ENCODE measurements at places on chromosomes 6 and 20.

DNA sequence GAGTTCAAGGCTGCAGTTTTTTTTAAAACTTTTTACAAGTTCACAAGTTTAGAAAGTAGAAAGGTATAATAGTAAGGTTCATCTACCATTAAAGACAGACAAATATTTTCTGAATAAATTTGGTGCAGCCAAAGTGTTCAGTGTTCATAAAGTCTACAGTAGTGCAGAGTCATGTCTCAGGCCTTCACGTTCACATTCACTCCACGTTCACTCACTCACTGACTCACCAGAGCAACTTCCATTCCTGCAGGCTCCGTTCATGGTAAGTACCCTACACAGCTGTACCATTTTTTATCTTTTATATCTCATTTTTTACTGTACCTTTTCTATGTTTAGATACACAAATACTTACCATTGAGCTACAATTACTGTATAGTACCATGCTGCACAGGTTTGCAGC is 67.6 kb downstream of the B4GALT5 start:
- peak; percentile 20 for DNase-seq

DNA sequence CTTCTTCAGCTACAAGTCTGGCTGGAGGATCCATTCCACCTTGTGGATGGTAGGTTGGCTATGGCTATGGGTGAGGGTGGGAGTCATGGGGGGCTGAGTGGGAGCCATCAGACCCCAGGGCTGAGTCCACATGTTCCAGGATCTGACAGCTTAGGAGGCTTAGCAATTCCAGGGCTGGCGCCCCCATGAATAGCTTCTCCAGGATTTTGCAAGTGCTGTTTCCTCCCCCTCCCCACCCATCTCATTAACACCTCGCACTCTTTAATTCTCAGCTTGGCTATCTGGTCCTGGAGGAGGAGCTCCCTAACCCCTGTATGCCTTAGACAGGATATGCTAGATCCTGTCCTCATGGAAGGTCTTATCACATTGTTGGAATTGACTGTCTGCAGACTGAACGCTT is 39.0 kb upstream of the ANGPT4 start:
- no peak for DNase-seq

DNA sequence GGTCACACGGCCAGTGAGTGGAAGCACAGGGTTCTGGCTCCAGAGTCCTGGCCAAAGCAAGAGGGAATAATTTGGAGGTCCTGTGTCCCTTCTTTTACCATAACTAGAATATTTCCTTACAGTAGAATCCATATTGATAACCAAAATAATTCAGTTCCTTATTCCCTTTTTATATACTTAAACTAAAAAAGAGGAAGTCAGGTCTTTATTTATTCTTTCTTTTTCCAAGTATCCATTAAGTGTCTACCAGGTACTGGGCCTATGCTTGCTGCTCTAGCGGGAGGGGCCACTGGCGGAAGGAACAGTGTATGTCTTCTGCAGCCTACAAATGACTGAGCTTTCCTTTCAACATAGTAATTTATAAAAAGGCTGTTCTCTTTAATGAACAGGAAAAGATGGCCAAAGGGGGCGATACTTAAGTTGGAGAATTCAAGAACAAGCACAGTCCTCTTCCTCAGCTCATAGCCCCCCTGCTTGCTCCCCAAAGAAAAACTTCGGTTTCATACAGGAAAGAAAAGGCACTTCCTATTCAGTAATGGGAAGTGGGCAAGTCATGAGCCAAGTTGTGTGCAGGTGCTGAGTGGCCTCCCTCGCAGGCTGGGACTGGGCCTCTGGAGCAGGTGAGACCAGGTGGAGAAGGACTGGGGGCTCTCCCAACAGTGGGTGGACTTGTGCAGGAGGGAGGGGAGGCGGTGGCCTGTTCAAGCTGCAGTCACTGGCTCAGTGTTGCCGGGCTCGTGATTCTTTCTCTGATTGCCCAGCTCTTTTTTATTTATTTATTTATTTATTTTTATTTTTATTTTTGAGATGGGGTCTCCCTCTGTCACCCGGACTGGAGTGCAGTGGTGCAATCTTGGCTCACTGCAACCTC is 110.9 kb downstream of the ARMC2 start:
- no peak for DNase-seq

- DNase-seq: no peak
Observed at GRCh38 chr6:48290595-48290994, 179.6 kb upstream of the PTCHD4 start.

- no peak for DNase-seq
Observed at GRCh38 chr6:13952101-13952500, 27.3 kb downstream of the RNF182 start.

- no peak for DNase-seq
Observed at GRCh38 chr20:1422753-1423152, 29.9 kb upstream of the FKBP1A start.

DNA sequence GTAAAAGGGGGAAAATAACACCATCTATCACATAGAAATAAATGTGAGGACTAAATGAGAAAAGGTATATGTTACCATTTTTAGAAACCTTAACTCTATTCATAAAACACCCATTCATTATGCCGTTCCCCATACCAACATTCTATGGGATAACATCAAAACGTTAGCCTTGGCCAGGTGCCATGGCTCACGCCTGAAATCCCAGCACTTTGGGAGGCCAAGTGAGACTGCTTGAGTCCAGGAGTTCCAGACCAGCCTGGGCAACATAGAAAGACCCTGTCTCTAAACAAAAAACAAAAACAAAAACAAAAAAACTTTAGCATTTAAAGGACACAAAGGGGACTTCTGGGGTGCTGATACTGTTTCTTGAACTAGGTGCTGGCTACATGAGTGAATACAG is 1.3 kb downstream of the PIGU start:
- no peak for DNase-seq

- no peak for DNase-seq
Observed at GRCh38 chr6:85420551-85420950, 29.3 kb upstream of the NT5E start.

DNA sequence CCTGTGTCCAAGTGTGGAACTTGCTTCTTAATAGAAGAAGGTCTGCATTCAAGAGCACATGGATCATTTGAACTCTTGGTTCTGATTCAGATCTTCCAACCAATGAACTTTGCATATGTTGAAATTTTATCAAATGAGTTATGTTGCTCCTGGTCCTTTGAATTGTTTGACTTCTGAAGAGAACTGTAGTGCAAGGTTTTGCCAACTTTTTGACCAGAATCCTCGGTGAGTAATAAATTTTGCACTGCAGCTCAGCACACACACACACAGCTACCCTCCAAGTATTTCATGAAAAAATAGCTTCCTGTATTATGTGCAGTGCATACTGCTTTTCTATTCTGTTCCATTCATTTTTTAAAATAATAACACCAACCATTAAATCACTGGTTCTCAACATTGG is 67.5 kb downstream of the BFSP1 start:
- DNase-seq: no peak

DNA sequence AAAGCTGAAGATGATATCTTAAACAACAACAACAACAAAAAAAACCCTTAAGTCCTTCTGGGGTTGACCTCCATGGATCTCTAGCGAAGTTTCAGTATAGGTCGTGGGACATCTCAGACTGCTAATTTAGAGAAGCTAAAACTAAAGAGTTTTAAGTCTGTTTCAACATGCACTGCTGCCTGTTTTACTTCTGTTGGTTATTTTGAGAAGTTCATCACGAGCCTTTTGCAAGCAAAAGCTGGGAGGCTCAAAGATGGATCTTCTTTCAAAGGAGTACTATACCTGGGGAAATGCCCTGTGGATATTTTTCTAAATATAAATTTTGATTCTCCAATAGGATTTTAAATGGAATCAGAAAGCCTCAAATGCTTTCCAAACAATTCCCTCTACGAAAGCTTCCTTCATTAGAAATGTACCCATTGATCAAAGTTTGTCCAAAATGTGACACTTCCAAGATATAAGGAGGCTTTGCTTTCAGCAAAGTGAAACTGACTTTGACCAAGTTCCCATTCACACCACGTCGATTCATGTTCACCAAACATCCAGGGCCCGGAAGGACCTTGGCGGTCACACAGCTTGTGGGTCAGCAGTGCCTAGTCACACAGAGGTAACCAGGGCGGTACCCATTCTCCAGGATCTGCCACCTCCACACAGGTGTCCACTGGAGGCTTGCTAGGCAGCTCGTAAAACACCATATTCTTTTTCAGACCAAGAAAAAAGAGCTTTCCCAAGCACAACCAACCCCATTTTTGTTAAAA is 94.7 kb upstream of the QKI start:
- DNase-seq: no peak

DNA sequence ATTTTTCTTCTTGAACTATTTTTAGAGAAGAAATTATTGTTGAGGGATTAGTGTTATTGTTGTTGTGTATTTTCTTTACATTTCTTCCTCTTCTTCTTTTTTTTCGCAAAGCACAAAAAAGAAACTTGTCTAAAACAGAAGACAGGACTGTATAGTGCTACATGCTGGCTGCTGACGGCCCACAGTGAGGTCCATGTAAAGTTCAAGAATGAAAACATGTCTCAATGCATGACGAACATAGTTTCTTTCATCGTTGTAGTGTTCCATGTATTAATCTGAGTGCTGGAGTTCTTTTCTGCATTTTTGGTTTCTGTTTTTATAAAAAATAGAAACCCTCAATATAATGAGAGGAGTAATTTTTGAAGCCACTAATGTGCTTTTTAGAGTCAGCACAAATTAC is 462.9 kb upstream of the MARCKS start:
- no peak for DNase-seq

DNA sequence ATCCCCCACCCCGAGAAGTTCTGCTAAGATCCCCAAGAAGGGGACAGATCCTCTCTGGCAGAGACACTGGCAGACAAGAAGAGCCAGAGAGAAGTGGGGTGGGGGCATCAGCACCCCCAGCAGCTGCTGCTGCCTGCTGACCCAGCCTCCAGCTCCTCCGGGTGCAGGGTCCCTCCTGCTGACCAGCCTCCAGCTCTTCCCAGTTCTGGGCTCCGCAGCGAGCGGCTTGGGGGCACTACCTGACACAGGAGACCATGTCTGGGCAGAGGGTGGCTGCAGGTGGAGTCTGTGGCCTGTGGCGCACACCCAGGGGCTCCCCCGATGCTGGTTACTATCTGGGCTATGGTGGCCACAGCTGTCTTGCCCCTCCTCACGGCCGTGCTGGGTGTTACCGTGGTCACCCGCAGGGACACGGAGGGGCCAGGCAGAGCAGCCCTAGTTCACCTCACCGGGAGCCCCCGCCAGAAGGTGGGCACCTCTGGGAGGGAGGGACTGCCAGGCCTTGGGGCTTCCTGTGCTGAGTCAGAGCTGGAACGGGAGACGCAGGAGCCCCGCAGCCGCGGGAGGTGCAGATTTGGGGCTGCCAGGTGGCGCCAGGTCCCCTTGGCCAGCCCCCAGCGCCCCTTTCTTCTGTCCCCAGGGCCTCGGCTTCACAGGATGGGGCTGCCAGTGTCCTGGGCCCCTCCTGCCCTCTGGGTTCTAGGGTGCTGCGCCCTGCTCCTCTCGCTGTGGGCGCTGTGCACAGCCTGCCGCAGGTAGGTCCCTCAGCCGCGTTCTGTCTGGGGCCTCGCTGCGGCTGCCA is 630 bp downstream of the LIME1 start:
- no peak for DNase-seq

DNA sequence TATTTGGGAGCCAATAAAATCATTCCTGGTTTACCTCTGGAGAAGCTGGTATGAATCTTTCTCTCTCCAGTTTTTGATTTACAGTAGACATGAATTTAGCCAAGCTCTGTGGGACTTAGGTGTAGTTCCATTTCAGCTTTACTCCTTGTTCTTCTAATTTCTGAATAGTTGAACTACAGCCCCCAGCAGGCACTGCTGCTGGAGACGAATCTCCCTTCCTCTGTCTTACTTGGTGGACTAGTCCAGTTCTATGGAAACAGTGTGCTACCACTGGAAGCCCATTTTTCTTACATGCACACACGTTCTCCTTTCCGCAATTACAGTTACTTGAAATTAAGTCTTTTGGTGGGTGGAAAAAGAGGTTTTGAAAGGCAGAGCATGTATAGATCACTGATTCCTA is 42.3 kb downstream of the RALGAPB start:
- no peak for DNase-seq

- DNase-seq: no peak
Observed at GRCh38 chr20:59884494-59884893, 48.9 kb downstream of the SYCP2 start.

DNA sequence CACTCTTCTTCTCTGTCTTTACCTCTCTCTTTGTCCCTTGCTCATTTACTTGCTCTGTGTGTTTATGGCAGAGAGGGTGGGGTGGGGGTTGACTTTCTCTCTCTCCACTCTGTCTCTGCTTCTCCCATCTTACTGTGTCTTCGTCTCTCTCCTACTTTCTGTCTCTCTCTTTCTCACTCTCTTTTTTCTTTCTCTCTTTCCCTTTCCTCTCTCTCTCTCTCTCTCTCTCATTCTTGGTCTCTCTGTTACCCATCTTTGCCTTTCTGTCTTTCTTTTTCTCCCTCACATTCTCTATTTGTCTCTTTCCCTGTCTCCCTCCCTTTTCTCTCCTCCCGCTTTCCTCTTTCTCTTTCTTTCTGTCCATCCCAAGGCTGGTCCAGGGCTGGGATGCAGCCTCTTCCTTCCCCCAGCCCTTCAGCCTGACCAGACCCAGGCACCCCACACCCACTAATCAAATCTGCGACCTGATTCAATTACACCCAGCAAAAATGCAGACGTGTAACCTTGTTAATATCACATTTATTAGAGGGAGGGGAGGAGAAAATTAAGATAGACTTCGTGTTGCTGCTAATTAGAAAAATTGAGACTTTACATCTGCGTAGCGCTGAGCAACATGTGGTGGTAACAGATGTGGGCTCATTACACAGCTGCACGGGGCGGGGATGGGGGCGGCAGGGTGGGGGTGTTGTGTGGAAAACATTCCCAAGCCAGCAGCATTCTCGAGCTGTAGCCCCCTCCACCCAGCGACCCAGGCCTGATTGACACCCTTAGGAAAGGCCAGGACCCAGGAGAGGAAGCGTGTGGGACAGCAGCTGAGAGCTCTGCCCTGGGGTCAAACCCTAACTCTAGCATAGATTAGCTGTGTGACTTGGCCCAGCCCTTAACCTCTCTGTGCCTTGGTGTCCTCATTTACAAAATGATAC is 124.9 kb upstream of the MAFB start:
- no peak for DNase-seq

- no peak for DNase-seq
Observed at GRCh38 chr6:83092756-83093399, 25.4 kb downstream of the DOP1A start.

- DNase-seq: no peak
Observed at GRCh38 chr6:4382362-4382853, 247.0 kb upstream of the ECI2 start.

- DNase-seq: no peak
Observed at GRCh38 chr20:64228751-64229506, 26.6 kb upstream of the PCMTD2 start.
